ENCODE measurements at places on chromosomes 6 and 20.

DNA sequence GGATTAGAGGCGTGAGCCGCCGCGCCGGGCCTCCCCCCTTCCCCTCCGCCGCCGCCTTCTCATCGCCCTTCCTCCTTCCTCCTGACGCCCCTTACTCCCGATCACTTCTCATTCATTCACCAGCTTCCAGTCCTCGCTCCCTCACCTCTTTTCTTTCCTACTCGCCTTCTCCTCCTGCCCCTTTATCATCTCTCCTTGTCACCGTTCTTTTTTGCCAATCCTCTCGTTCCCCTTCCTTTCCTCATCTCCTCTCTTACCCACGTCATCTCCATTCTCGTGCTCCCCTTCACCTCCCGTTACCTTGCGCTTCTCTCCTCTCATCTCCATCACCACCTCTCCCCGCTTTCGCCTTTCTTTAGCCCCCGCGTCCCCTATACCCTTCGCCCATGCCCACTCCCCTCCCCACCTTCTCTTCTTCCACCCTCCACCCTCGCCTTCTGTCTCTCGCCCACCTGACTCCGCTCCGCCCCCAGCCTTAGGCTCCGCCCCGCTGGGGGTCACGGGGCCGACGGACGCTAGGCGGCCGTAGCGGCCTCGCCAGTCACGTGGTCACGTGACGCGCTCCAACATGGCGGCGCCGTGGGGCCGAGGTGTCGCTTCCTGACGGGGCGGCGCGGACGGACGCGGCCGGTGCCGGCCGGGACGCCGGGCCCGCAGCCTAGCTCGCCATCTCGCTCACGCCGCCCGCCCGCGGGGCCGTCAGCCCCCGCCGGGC lies at the start of gene ARFGEF2:
TSS of gene ARFGEF2 (plus strand) at position 544 of the 715 bp plus-strand sequence. CDS start 179 bp downstream, outside the sequence.
- DNase-seq: peak; percentile 85

- no peak for DNase-seq
Observed at GRCh38 chr6:37980222-37980595, 160.7 kb downstream of the ZFAND3 start.

DNA sequence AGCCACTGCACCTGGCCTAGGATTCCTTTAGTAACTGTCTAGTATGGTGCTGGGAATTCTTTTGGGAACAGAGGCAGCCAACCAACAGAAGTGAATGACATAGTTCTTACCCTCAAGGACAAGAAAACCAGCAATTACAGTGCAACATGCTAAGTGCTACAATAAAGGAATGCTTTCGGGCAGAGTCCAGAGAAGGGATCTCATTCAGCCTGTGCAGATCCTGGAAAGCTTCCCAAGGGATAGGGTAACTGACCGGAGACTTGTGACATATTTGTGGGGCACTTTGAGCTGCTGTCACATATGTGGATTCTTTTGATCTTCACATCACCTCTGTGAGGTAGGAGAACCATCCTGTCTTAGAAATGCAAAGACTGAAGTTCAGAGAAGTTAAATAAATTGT lies 46.8 kb downstream of the C6orf15 start:
- DNase-seq: no peak

GRCh38 chr6:87074101-87074621 lies 20.7 kb downstream of the CGA start:
- no peak for DNase-seq

GRCh38 chr6:129110690-129111343 lies 227.9 kb downstream of the LAMA2 start:
- DNase-seq: no peak

DNA sequence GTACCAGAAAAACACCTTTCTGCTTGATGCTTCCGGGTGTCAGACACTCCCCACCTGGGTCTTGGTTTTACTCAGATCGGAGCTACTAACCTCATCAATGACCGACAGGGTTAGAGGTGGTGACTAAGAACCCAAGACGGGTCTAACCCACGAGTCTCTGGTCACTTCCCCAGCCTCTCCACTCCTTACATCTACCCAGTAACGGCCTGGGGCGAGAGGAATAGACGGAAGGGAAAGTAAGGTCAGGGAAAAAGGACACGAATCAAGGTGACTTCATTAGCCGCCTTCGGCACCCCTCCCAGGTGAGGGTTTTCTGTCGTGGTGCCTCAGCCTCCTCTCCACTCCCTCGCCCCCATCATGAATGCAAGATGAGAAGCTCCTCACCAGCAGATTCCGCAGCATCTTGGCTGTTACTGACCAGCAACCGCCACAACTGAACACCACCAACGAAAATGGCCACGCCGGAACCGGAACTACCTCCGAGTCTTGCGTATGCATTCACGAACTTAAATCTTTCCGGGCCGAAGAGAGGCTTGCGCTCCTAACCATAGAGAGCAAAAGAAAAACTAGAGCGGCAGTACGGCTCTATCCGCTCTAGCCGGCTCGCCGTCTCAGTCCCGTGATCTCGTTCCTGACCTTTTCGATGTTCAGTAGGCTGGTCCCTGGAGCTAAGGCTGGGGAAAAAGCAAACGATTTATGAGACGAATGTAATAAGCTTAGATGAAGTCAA lies at the start of gene COX7A2:
TSS of gene COX7A2 (minus strand) at position 469 of the 730 bp plus-strand sequence. CDS start at position 402, 67 bp downstream.
- DNase-seq: peak; percentile 97

GRCh38 chr20:23349338-23350195 lies 1.0 kb upstream of the NXT1 start:
- DNase-seq: no peak

DNA sequence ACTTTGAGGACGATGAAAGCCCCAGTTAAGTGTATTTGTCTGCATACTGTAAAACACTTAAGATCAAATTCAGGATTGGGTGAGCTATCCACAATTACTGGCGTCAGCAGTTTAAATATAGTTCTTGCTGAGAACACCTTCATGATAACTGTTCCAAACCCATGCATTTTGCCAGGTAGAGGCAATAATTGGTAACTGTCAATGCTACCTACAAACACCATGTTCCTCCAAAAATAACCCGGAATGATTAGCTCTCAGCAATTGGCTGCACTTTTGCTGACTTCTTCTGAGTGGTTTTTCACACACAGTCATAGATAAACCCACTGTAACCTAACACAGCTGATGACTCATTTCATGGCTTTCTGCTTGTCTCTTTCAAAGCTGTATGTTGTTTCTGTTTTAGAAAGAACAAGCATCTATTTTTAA lies 1358.6 kb upstream of the GJE1 start:
- peak; percentile 87 for DNase-seq

GRCh38 chr6:57262901-57263694 lies 41.0 kb upstream of the RAB23 start:
- peak; percentile 76 for DNase-seq

Data from LHCN-M2 (cell line).